Activated naive CD4-positive, alpha-beta T cell treated with Interleukin-2 at 50 U/mL for 16 hours (primary cell): ENCODE measurements at places on chromosomes 13 and 19.

GRCh38 chr19:538641-539428, 5.0 kb upstream of the GZMM start:
- DNase-seq, result no peak

- no peak for DNase-seq
Observed at GRCh38 chr13:51532736-51533197, 51.5 kb upstream of the WDFY2 start.

GRCh38 chr13:33004511-33004910, 11.7 kb upstream of the KL start:
- DNase-seq, result no peak

DNA sequence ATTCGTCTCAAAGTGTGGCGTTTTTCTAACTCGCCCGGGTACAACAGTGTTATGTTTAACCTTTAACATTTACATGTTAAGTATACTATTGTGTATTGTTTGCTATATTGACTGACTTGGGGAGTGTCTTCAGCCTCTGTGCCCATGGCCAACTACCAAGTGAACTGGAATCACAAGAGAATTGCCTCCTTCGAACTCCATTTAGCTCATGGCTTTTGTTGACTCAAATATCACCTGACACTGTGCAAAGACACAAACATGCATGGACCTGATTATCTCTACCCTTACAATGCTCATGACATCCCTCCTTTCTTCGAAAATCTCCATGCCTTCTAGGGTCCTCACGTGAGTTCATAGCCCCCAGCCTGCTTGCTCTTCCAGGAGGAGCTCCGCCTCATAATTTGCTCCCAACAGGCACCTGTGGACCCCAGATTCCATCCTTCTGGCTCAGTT, 704 bp downstream of the ZNF814 start:
- DNase-seq, result no peak

DNA sequence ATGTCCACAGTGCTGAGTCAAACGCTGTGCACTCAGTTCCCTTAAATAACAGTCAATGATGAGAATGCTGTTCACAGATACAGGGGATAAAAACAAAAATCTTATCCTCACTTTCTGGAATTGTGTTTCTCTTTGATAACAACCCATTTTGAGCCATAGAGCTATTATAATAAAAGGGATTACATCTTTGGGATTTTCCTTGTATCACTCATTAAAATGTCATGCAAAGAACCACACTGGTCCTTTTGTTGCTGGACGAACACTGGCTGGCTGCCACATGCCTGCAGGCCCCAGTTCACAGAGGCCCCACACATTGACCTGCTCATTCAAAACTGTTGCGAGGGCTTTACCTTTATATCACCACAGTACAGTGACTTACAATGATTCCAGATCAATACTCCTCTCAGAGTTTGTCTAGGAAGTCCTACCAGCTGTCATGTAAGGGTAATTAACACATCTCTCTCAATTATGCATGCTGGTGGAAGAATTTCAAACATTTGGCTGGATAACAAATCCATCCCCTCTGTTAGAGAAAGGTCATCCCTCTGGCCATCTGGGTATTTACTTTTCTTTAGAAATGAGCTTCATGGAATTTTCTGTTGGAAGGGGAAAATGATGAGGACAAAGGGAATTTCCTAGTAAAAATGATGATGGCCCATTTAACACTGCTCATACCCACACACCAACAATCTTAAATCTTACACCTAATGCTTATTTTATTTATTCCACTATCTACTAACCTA, 85.9 kb downstream of the MBNL2 start:
- DNase-seq, result no peak

GRCh38 chr13:113110852-113111315, 5.3 kb downstream of the F7 start:
- DNase-seq, result no peak

GRCh38 chr19:15354566-15355296, 22.4 kb upstream of the BRD4 start:
- DNase-seq, result no peak

DNA sequence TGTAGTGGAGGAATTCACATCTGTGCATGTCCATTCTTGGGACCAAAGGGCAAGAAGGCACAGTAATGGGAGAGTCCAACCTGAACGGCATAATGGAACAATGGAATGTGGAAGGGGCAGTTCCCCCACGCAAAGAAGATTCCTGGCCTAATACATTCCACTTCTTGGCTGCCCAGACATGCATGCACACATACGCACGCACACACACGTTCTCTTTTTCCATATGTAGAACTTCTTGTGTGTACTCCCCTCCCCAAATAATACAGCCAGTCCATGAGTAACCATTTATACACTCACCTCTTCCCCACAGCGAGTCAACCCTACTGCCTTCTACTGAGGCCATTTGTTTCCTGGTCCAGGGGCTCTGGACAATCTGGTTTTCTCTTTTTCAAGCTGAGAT, 6.0 kb upstream of the STK24 start:
- DNase-seq, result no peak

DNA sequence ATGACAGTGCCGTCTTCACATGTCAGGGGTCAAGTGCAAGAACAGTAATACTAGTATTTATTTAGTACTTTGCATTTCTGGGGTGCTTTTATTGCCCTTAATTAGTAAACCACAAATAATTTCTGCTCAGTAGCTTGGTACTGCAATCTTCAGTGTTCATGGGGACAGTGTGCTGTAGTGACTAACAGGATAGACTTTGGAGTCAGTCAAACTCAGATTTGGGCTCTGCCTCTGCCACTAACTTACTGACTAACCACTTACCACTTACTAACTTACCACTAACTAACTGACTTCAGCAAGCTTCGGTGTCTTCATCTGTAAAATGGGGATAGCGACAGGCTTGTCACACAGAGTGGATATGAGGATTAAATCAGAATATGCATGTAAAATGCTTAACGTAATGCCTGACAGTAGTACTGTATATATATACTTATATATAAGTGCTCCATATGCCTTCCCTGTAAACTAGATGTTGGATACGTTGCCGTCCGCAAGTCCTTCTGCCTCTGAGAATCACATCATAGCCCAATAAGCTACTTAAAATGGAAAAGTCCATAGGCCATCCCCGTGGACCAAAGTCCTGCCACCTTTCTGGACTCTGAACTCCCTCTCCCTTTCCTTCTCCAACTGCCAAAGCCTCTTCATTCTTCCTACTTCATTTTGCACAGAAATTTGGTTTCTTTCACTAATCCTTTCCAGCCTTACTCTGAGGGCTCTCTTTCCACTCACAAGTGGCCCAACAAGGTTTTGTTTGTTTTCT, 158.1 kb downstream of the ZIC5 start:
- no peak for DNase-seq
